ENCODE measurements at places on chromosomes 5 and 9.

DNA sequence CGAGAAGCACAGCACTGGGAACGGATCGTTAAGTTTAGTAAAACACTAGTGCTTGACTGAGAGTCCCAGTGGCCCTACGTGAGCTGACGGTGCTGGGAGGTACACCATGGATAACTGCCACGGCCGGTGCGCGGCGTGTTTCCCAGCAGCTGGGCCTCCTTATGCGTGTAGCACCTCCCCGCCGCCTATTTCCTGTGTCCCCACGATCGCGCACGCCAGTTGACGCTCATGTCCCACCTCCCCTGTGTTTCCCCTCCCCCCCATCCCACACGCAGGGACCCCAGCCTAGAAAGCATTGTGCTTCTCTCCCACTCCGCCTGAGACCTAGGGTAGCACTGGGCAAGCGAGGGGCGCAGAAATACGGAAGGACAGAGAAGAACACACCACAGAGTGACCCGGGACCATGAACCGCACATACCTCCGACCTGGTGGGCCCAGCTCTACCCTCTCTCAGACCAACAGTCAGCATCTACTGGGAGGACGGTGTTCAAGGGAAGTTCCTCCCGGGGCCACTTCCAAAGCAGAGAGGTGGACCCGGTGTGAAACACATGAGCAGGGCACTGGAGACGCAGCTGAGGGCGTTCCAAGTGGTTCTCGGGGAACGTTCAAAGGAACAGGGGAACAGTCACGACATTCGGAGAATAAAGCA lies 45.6 kb downstream of the DBH start:
- no peak for DNase-seq

DNA sequence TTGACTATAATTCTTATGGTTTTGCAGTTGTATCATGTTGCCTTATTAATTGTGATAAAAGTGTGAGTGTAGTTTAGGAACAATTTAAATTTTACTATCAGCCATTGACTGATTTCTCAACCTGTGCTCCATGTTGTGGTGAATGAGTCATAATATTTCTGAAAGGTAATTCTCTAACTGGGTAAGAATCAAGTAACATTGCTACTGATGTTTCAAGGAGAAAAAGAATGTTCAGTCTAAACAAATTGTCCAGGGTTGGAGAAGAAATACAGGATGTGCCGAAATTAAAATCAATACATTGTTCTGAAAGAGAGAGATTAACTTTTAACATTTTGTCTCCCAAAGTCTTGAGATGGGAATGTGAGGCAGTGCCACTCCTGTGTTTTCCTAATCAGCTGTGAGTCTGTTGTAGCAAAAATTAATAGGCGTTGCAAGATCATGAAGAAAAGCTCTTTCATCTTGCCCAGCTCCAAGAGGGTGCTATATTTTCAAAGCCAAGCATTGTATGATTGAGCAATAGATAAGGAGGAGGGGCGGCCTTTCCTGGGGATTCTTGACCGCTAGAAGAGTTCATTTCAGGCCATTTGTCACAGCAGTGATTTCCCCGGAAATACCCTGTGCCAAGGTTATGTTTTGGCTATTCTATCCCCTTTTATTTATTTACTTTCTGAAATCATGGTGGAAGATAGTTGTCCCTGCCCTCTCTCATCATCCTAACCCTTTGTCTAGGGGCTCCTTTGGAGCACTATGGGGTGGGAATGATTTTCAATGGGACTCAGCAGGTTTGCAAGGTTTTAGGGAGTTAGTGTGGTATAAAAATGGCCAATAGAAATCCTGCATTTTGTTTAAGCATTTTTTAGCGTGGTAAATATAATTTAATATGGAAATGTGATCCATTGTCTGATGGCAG lies 151.6 kb downstream of the FOCAD start:
- DNase-seq, result no peak

DNA sequence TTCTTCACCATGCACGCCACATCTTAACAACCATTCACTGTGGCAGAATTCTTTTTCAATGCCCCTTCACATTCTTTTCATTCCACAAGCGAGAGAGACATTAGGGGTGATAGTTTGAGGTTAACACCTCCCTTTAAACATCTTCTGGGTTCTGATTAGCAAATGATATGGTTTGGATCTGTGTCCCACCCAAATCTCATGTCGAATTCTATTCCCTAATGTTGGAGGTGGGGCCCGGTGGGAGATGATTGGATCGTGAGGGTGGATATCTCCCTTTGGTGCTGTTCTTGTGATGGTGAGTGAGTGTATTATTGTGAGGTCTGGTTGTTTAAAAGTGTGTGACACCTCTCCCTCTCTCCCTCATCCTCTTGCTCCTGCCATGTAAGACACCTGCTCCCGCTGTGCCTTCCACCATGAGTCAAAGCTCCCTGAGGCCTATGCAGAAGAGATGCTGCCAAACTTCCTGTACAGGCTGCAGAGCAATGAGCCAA lies 46.1 kb upstream of the RAI14 start:
- DNase-seq, result no peak

- DNase-seq, result no peak
These were observed 72.2 kb downstream of the C9orf50 start for GRCh38 chr9:129548571-129549135.

- no peak for DNase-seq
These were observed 240.3 kb downstream of the TLE4 start for GRCh38 chr9:79812099-79812498.

DNA sequence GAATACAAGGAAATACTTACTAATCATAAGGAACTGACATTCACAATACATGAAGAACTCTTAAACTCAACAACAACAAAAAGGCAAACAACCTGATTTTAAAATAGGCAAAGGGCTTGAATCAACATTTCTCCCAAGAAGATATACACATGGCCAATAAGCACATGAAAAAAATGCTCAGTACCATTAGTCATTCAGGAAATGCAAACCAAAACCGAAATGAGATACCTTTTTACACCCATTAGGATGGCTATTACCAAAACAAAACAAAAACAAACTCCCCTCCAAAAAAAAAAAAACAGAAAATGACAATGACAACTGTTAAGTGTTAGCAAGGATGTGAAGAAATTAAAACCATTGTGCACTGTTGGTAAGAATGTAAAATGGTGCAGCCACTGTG lies 104.1 kb upstream of the ZNF462 start:
- no peak for DNase-seq
